ENCODE measurements at places on chromosomes 3 and 15.

DNA sequence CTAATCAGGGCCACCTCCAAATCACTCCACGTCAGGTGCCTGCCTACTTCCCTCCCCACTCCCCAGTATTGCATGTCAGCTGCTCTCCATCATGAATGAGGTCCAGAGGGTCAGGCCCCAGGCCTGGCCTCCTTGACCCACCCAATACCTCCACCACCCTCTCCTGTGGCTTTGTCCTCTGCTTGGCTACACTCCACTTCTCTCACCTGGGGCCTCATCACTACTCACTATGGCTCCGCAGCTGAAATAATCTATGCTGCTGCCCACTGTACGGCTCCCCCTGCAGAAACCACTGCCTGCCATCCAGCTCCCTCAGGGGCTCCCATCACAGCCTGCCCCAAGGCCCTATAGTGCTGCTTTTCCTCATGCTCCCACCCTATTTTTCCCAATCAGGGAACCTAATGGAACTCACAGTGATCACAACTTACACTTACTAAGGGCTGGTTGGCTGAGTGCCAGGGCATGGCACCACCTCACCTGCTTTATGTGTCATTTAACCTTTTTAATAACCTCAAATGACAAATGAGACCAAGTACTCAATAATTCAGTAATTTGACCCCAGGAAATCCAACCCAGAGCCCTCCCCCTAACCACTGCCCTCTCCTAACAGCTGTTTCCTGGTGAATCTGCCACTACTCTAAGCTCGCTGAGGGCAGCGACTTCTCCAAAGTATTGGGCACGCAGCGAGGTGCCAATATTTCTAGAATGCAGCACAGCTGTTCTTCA is 2.3 kb downstream of the GORASP1 start:
- no peak for DNase-seq

GRCh38 chr3:30886888-30887287 is 7.6 kb downstream of the GADL1 start:
- no peak for DNase-seq

DNA sequence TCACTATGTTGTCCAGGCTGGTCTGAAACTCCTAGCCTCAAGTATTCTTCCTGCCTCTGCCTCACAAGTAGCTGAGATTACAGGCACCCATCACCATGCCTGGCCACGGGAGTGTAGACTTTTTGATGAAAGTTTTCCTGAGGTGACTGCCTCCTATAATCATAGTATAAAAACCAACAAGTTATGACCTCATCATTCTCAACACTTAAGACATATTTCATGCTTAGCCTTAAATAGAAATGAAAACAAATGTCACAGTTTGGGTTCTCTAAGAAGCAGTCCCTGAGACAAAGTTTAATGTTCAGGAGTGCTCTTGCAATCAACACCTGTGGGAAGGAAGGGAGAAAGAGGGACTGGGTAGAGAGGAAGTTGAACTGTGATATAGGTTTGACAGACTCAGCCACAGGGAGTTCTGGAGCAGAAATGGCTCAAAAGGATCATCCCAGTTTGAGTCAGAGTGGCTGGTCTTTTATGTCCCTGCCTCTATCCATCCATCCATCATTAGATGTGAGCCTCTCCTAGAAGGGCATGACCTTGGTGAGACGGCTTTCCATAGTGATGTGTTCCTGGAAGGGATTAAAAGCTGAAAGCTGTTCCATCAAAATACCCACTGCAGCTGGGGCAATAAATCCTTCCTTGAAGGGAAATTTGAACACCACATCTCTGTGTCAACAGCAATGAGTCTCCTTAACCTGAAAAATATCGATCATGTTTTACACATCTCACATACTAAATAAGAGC is 16.2 kb upstream of the ABHD5 start:
- DNase-seq = no peak

DNA sequence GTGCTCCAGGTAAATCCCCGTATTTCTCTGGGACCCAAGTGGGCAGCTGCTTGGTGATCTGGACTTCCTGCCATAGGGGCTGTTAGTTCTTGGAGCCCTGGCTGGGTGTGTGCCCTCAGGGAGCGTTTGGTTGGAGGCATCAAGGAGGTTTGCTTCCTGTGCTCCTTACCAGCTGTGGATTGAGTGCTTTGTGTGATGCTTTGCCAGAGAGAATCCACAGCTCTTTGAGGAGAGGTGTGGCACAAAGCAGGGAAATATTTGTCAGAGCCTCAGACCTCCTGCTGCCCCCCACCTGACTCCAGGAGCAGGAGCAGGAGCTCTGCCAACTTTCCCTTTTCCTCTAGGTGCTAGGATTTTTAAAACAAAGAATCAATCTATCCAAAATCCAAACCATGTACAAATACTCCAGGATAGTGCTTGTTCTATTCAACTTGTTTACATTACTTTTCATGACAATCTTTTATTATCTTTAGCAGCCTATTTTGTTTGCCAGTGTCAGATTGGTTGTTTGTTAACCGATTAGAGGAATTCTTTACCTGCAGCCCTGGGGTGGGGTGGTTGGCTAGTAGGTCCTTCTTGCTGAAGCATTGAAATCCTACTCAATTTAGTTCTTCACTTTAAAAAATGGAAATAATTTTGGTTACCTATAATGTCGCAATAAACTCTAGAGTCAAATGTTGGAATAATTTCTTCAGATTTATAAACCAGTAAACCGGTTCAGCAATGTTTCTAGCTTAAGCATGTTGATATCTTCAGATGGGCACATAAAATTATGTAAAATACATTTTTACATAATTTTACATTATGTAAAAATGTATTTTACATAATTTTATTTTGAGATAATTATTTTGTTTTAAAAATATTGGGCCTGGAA is 2.5 kb downstream of the CTDSPL start:
- no peak for DNase-seq

- no peak for DNase-seq
Measured at GRCh38 chr3:142235690-142236089, 10.3 kb upstream of the GK5 start.

DNA sequence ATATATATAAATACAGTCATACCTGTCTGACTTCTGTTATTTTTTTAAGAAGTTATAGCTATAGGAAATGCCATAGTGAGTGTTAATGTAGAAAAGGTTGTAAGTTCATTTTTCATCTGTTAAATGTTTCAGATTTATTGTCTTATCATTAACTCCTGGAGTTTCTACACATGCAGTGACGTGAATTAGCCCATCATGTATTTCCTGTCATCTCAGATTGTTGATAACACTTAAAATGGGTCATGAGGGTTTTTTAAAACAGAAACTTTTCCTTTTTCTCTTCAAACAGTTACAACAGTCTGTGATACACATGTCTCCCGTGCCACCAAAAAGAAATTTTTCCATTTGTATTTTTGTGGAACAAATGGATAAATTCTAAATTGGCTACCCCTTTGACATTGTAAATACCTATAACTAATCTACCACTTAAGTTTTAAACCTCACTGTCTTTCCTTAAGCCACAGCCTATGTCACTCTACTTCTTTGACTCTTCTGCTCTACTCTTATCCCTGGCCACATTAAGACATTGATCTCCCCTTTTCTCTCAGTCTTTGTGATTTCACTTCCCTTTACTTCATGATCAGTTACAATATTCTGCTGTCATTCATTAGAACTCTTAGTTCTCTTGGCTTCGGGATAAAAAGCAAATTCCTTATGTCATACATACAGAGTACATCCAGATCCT is 89.1 kb downstream of the NEO1 start:
- DNase-seq = no peak

DNA sequence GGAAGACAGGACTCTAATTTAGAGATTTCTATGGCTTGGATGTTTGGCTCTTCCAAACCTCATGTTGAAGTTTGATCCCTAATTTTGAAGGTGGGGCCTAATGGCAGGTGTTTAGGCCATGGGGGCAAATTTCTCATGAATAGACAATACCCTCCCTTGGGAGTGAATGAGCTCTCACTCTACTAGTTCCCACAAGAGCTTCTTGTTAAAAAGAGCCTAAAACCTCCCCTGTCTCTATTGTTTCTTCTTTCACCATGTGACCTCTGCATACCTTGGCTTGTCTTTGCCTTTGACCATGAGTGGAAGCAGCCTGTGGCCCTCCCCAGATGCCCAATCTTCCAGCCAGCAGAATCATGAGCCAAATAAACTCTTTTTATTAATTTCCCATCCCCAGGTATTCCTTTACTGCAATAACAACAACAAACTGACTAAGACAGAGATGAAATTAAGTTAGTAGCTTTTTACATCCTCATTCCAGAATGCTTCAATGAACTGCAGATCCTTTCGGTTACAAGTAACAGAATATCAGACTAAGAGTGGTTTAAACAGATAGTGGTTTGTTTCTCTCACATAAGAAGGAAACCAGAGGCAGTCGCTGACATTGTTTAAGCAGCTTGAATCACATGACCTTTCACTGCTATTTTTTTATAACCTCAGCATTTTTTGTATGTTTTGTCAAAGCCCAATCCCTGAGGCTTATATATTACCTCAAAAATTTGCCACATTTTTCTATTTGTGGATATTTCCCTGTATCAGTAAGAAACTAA is 1013.3 kb upstream of the SEMA6D start:
- DNase-seq = no peak

DNA sequence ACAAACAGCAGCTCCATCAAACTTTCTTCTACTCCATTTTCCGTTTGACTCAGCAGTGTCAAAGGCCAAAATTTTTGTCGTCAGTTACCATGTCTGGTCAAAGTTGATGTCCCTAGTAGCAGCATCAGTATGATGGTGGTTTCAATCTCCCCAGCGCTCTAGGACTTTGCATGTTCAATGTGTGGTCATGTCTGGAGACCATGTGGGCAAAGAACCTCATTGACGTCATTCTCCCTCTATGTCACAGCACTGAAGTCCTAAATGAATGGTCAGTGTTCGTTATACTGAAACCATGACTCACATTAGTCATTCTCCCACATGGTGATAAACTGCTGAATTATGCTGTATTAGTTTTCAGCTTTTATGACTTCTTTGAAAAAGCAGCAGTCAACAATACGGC is 23.2 kb downstream of the SHC4 start:
- DNase-seq = no peak

GRCh38 chr3:117104792-117105191 is 395.2 kb downstream of the TUSC7 start:
- no peak for DNase-seq

GRCh38 chr3:136694321-136694720 is 57.9 kb downstream of the STAG1 start:
- DNase-seq = no peak

- DNase-seq = no peak
Measured at GRCh38 chr15:45703670-45704328, 69.0 kb downstream of the SQOR start.

DNA sequence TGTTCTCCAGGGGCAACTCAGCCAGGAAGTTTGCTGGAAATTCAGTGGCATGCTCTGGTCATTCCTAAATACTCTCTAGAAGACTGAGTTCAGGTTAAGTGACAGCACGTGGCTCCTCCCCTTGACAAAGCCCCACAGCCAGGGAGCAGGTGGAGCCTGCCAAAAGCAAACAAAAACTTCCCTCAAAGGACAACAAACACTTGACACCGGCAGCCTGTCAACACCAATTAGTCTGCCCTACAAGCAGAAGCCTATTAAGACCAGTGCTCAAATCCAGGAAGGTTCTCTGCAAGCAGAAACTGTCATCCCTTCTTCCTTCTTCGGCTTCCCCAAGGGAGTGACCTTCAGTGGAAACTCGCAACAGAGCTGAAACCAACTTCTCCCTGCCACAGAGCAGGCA is 5.0 kb downstream of the MEX3B start:
- DNase-seq = no peak

DNA sequence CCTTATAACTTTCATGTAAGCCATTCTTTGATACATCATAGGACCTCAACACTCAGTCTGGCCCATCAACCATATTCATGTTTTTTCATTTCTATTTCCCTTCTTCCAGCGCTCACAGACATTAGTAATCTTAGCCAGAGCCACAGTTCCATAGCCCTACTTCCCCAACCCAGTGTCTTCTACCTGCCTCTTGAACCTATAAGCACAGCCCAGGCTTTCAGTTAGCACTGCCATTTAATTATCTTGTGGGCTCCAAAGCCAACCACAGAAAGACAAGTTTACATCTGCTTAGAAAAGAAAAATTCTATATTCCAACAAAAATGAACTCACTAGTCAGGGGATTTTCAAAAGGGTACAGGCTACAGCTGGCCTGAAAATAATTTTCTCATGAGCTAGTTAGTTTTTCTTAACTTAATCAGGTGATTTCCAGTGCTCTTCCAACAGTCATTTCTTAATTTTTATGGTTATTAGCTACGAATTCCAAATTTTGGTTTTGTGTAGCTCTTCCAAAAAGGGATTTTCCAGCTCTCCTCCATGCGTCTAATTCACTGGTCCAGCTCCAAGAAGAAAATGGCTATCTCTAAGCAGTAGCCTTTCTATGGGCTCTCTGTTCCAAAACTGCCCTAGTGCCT is 13.7 kb downstream of the CD200 start:
- DNase-seq = no peak

DNA sequence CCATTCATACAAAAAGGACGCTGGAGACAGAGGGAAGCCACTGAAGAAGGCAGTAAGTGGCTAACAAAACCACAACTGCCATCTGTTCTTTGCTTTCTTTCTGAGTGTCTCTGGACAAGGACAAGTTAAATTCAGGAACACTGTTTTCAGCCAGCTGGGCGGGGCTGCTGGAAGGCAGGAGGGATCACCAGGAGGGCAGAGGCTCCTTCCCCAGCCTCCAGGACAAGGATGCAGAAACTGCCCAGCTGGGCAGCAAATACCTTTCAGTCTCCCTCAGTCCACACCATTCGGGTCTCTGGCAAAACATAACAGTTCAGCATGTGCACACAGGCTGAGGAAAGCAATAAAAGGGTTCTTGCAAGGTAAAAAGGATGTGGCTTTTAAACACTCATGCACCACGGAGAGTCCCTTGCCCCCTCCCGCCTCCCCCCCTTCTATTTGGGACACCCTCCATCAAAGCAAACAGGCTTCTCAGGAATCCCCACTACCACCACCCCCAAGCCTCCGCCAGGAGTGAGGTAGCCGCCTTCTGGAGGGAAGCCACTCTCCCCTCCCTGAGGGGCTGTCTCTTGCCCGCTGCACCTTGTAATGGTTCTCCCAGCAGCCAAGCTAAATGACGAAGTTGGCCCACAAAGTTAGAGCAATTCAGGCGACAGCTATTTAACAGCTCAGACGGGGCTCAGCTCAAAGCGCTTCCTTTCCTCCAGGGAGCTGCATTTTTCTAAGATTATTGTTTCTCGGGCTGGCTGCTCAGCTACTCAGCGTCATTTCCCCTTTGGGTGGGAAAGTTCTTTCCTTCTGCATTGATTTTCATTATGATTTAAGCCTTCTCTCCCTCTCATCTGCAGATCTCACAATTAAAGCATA is 3.8 kb downstream of the HEG1 start:
- peak; percentile 28 for DNase-seq

- DNase-seq = no peak
Measured at GRCh38 chr15:41971895-41972252, 483 bp downstream of the EHD4 start.

- DNase-seq = no peak
Measured at GRCh38 chr3:99774467-99774866, 43.2 kb upstream of the CMSS1 start.

Measured in activated B cell treated with CpG ODN at 0.5 μM for 24 hours (primary cell).